ENCODE measurements at places on chromosomes 6 and 20.

- DNase-seq: no peak
Measured at GRCh38 chr6:115999235-115999634, 61.5 kb downstream of the FRK start.

DNA sequence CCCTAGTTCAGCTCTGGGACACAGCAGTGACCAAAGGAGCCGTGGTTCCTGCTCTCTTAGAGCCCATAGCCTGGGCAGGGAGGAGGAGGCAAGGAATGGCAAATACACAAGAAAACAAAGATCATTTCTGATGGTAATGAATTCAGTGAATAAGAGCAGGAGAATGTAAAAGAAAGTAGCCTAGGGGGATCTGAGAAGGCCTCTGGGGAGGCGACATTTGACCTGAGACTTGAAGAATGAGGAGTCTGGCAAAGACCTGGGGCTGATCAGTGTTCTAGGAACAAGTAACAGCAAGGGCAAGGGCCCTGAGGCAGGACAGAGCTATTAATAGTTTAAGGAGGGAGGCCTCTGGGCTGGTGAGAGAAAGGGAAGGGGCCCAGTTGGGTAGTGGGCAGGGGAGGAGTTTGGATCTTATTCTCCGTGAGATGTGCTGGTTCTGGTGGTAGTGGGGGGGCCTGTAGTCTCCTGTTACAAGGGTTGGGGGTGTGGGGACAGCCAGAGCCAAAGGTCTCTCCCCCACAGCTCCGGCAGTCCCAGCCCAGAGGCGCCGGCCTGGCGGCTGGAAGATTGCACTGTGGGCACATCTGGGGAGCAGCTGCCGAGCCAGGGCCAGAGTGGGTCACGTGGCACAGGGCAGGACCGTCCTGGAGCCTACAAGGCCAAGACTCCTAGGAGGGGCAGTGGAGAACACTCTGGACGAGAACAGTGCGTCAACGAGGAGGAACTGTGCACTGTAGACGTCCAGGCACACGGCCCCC lies 9.3 kb upstream of the ID1 start:
- no peak for DNase-seq

DNA sequence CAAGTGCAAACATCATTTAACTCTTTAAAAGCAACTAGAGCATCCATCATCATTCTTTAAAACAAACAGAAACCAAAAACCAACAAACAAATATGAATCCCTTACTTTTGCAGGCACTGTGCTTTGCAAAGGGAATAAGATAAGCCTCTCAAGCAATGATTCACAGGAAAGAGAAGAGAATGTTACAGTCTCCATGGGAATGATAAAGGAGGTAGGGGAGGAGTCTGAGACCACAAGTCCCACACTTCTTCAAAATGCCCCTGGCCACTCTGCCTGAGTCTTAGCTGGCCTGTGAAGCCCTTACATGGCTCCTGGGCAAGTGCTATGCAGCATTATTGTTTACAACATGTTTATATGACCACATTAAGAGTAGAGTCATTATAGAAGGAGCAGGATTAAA lies 257.7 kb upstream of the MARCKS start:
- no peak for DNase-seq

DNA sequence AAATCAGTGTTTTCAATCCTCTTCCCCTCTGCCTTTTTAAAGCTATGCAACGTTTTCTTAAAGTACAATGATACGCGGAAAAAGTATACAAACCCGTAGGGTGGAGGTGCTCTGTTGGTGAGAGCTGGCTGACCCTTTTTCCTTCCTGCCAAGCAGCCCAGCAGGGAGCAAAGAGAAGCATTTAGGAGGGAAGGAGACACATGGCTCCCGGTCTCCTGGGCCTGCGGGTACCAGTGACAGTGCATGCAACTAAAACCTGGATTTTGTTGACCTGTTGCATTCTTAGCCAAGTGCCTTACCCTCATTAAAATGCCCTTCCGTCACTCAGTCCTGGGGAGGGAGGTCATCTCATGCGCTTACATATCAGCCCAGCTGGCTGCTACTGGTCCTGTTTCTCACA lies 87.2 kb downstream of the SLX4IP start:
- no peak for DNase-seq

GRCh38 chr6:161918628-161919205 lies 644.9 kb upstream of the AGPAT4 start:
- DNase-seq: no peak

DNA sequence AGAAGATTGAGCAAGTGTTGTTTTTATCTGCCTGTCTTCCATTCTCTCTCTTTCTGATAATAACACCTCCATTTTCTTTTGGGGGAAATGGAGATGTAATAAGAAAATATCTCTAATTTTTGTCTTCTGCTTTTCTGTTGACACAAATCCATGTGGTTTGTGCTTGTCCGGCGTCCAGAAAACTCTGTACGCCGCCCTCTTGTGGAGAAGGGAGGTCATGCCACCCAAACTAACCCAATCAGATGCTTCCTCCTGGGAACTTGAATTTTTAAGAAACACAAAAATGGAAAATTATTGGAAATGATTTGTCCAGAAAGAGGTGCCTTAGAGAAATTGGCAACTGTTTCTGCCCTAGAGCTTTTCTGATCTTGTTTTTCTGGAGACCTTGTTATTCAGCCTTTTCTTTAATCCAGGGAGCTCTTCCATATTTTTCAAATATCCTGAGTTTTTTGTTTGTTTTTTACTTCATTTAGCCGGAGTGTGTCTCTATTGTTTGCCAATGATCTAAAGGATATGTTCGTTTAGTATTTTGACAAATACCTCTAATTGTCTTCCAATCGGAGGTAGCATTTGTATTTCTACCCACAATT lies 17.8 kb upstream of the FNDC1 start:
- no peak for DNase-seq

GRCh38 chr6:32615885-32616532 lies 21.2 kb upstream of the HLA-DQA1 start:
- DNase-seq: no peak

DNA sequence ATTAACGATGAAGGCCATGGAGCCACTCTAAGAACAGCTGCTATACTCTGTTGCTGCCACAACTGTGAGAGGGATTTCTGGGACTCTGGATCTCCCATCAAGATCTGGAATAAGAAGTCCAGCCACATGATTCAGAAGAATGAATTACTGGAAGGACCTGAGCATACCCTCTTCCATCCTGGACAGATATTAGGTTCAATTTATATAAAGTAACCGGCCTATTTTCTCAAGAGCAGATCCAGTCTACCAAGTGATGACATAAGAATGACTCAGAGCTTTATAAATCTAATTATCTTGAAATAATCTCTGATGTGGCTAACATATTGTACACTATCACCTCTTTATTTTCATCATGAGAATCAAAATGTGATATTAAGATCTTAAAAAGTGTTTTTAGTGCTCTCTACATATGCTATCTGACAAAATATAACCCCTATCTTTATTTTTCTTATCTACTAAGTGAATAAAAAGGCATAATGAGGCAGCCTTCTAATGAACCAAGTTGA lies 45.1 kb downstream of the COL9A1 start:
- no peak for DNase-seq

Data from esophagus muscularis mucosa (tissue), 4 donors.